ENCODE measurements at places on chromosomes 2 and 18.

DNA sequence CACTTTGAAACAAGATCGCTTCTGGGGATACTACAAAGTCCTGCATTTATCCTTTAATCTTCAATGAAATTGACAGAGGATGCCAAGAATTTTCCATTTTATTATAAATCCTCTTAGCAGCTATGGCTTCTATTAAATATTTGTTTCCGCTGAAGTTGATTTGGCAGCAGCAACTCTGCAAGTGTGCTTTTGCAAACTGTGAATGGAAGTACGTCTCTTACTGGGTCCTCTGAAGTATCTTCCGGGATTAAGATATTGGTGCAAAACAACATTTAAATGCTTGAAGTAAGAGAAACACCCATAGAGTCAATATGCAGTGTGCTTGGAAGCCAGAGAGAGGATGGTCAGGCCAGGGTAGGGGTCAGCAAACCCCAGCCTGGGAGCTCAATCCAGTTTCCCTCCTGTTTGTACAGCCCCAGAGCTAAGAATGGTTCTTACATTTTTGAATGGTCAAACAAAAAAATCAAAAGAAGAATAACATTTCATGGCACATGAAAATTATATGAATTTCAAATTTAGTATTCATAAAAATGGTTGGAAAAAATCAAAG, 13.6 kb downstream of the CCDC68 start:
- DNase-seq = no peak

- no peak for DNase-seq
Measured at GRCh38 chr18:66769375-66769774, 165.5 kb upstream of the CDH19 start.

- DNase-seq = no peak
Measured at GRCh38 chr2:237074211-237074993, 11.3 kb upstream of the COPS8 start.

DNA sequence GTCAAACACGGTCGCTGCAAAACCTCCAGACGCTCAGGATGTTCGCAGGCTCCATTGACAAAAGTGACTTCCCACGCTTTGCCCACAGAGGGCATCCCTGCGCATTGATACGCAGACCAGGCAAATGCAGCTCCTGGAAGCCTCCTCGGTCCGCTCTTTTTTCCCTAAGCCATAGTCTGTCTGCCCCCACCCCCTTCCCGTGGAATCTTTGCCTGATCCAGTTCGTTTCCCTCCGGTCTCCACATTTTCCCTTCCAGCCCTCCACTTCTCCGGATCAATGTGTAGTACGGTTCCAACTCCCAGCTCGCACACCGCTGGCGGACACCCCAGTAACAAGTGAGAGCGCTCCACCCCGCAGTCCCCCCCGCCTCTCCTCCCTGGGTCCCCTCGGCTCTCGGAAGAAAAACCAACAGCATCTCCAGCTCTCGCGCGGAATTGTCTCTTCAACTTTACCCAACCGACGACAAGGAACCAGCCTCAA, at the start of gene DCC:
DCC (plus strand) TSS at position 307 of the 481 bp plus-strand sequence. CDS start 591 bp downstream, outside the sequence.
- peak; percentile 25 for DNase-seq

DNA sequence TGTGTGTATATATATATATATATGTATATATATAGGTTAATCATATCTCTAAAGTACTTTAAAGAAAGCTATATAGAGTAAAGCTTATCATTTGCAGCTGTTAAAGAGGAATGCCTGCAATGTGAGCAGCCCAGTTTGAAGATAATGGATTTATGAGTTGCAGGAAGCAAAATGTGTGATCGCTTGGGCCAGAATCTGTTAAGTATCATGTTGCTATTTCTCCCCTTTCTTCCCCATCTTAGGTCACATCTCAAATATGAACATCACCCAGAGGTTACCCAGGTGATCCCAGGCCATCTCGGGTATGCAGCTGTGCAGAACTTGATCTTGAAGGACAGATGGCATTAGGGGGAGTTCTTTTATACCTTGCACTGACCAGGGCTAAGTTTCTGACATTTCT, 316.5 kb downstream of the MTX2 start:
- DNase-seq = no peak

DNA sequence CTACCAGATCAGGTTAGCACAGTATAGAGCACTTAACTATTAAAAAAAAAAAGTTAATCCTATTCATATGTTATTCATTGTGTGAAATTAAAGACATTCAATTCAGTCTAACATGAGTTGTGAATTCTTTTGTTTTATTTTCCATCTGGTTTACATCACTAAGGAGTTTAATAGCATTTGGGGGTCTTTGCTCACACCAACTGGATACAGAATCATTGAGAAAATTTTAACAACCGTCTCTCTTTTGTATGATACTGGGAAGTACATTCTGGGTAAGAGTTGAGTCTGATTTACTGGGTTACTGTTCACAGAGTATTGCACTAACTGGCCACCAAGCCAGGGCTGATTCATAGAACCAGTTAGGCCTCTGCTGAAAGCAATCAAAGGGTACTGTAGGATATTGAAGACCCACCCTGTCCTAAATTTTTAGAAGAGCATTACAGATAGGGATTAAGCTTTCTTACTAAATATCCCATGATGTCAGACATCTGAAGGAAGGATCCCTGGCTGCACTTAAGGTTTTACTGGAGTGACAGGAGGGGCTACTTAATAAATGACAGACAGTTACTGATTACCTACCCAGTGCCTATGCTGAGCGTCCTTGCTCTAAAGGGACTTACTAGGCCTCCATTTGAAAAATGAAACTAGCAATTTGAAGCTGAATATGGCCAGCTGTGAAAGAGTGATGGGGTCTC, 387.9 kb downstream of the SETBP1 start:
- DNase-seq = no peak

- DNase-seq = no peak
Measured at GRCh38 chr18:48757906-48758305, 192.9 kb downstream of the SMAD7 start.

DNA sequence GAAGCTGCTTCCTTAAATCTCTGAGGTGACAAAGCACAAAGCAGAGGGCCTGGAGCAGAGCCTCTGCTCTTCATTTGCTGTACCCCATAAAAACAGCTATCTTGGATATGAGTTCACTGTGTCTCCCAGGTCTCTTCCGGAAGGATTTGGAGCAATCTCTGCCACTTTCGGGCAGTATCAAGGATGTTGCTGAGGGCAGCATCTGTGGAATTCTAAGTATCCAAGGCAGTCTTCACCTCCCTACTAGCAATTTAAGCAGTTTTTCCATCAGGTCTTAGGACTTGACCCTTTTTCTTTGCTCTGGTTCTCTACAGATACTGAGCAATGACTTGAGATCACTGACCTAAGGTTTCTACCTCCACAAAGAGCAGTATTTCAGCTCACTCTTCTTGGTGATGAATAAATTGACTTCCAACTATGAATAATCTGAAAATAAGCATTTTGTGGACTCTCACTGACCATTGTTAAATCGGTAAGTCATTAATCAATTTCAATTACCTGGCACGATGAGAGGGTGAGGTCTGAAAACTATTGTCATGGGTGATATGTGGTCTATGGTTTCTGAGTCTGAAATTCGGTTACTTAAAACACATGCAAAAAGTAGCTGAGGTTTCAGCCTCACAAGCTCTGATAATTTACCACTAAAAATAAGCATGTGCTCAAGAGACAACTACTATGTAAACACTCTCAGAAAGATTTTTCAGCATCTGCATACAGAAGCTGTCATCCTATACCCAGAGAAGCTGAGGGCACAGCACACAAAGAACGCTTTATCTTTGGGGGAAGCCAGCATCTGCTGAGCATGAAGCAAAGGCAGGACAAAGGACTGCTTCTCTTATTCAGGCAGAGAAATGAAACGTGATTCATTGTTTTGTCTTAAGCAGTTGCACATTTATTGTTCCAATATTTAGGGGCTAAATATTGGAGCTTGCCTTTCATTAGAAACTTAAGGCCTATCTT, 32.1 kb upstream of the SPATS2L start:
- no peak for DNase-seq

DNA sequence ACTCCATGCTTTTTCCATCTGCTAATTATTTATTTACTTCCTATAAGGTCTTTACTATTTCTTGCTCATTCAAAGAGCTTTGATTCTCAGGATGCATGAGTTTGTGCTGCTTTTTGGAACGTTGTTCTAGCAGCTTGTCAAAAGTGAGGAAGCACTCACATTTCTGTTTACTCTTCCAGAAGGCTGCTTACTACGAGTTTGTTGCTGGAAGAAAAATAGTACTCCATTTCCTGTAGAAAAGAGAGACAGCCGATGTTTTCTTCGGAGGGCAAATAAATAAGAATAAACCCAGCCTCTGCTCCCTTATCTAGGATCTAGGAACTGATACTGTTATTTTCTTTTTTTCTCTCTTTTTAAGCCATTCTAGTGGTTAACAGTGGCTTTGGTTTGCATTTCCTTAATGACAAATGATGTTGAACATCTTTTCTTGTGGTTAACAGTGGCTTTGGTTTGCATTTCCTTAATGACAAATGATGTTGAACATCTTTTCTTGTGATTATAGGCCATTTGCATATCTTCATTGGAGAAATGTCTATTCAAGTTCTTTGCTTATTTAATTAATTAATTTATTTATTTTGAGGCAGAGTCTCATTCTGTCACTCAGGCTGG, 20.5 kb downstream of the CYP27A1 start:
- DNase-seq = no peak

GRCh38 chr2:126658905-126659561, 3.1 kb downstream of the GYPC start:
- DNase-seq = no peak

GRCh38 chr2:204948822-204949221, 403.5 kb downstream of the PARD3B start:
- DNase-seq = no peak

GRCh38 chr2:168607992-168608391, 151.9 kb downstream of the CERS6 start:
- DNase-seq = no peak

DNA sequence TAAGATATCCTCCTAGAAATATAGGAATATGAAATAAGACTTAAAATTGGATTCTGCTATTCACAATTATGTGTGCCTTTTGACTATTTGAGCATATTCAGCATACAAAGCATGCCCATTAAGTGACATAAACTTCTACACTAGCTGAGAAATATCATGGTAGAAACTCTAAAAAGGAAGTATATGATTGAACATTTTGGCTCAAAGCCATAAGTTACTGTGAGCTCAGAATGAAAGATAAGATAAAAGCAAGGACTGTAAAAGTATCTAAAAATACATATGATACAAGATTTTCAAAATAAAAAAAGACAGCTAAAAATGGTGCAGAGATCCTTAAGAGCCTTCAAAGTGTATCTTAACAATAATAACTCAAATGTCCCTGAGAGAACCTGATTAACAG, 340.5 kb upstream of the SLC39A10 start:
- no peak for DNase-seq

DNA sequence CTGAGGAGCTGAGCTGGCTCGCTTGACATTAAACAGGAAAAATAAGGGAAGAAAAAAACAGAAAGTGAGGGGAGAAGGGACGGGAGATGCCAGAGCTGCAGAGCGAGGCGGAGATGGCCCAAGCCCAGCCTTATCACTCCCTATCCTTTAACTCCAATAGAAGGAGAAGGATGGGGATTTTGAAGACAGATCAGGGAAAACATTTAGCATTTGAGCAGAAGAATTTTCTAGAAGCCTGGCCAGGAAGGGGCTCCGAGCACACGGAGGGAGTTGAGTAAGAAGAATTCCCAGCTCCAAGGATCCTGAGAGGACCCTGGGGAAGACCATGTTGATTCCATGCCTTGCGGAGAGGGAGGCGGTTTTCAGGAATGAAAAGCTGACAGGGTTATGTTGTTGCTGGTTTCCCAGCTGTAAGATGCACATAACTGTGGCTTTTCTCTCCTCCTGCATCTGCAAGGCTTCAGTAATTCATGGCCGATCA, 35.6 kb downstream of the TWIST2 start:
- DNase-seq = no peak

GRCh38 chr2:228613133-228613850, 431.8 kb upstream of the SPHKAP start:
- DNase-seq = peak; percentile 24

DNA sequence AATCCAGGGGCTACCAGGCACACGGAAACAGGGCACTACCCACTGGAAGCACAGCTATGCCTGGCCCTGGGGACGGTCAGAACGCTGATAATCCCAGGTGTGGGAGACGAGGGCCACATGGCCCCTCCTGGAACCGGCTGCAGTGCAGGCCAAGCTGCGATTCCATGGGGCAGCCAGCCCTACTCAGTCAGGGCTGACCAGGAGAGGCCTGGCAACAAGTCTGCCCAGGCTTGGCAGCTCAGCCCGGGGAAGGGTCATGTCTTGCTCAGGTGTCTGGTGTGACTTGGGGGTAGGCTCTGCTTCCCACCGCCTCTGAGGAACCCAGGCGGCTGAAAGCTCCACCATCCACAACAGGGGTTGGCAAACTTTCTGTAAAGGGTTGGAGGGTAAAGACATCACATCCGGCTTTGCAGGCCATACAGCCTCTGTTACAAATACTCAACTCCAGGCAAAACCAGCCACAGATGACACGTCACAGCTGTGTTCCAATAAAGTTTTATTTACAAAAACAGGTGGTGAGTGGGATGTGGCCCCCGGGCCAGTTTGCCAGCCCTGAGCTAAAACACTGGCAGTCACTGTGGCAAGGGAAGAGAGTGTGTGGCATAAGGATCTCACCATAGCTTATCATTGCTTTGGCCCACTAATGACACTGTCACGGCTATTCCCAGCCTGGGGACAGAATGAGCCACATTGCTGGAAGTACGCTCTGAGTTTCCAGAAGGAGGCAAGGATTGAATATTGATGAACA, 85.2 kb downstream of the NDUFA10 start:
- no peak for DNase-seq

DNA sequence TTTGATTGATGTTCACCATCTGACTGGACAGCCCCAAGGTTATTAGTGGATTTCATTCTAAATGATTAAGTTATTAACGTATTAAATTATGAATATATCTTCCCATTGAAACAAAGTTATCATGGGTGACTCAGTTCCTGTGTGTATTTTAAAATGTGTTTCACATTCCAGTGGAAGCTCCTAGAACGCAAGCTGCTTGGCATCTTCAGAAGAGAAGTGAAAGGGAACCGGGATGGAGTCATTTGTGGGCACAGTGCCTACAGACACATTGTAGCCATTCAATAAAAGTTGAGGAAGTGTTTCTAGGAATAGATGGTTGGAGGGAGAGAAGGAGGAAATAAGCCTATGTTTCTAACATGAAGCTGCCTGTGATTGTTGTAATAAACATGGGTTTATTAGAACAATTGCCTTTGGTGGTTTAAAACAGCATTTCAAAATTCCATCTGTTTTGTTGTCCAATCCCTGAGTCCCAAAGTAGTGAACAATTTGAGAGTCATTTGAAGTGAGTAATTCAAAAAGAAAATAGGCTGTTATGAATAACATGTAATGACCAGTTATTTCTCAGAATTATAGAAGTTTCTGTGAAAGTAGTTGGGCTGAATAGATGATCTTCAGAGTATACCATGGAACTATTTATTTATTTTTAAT, 143.5 kb downstream of the PKP4 start:
- peak; percentile 58 for DNase-seq

- no peak for DNase-seq
Measured at GRCh38 chr2:105597806-105598803, 146.6 kb upstream of the NCK2 start.
